ENCODE measurements at places on chromosomes 13 and 19.

GRCh38 chr19:55118401-55118991, 1.1 kb upstream of the PPP1R12C start:
- no peak for DNase-seq

DNA sequence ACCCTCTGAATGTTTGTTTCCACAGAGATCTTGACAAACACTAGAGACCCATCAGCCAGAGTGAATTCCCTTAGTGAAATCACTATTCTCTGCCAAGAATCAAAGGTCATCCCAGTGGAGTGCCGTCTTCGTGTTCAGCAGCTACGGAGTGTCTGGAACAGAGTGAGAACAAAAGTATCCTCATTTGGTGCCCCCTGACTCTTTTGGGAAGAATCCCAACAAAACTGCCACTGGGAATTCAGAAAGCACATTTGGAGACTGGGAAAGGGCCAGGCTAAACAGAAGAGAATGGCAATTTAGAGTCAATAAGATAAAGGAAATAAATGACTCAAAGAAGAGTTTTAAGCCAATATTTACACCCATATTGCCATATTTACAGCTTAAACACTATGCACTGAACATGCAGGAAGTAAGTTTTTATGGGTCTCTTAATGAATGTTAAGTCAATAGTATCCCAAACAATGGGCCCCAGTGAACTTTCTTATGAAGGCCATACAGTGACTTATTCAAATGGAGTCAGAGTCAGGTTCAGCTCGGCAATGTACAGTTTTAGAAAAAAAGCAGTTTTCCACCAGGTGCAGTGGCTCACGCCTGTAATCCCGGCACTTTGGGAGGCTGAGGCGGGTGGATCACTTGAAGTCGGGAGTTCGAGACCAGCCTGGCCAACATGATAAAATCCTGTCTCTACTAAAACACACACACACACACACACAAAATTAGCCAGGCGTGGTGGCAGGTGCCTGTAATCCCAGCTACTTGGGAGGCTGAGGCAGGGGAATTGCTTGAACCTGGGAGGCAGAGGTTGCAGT, 392.6 kb downstream of the KLF5 start:
- no peak for DNase-seq

- no peak for DNase-seq
Observed at GRCh38 chr13:93628136-93628797, 401.7 kb downstream of the GPC6 start.

DNA sequence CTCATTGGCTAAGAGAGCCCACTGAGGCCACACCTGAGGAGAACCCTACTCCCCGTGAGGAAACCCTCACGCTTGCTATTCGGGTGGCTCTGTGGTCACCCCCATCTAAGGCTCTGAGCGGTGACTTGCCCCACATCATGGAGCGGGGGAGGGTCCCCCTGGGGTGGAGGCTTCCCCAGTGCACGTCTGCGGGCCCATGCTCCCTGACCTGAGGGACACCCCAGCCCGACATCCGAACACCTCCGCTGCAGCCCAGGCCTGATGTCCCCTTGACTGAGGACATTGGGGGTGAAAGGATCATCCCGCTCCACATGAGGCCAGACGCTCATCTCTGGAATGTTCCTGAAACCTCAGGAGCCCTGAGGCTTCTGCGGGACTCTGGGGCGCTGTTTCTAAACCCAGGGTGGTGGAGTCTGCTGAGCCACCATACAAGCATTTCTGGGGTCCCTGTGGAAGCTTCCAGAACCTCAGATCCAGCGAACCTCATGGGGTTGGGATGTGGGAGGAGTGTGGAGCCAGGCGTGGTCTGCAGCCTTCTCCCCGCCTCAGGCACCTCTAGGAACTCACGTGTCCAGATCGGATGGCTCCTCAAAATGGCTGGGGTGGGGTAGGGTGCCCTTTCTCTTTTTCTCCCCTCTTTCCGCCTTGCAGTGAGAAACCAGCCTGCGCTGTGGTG, 19.9 kb downstream of the TMED1 start:
- DNase-seq, result no peak

DNA sequence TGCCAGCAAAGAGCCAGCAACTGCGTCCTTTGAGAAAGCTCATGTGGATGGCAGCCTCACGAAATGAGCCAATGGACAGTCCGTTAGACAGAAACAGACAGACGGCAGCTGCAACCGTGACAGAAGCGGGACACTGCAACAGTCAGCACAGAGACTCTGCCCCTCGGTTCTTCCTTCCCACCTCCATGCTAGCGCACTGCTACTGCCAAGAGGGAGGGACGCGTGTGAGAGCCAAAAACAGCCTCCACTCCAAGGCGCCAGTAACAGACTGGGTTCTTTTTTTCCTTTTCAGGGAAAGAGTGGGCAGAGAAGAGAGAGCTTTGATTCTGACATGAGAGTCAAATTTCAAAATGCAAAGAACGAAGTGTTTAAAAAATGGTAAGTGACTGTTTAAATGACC, 77.5 kb downstream of the SERP2 start:
- DNase-seq, result no peak

GRCh38 chr13:44191504-44192171, 182.0 kb upstream of the SERP2 start:
- DNase-seq, result peak; percentile 81

GRCh38 chr19:858868-859843, at the start of gene CFD:
TSS of gene CFD (plus strand) at chr19:859664. CDS start at chr19:859690, 26 bp downstream.
- no peak for DNase-seq

DNA sequence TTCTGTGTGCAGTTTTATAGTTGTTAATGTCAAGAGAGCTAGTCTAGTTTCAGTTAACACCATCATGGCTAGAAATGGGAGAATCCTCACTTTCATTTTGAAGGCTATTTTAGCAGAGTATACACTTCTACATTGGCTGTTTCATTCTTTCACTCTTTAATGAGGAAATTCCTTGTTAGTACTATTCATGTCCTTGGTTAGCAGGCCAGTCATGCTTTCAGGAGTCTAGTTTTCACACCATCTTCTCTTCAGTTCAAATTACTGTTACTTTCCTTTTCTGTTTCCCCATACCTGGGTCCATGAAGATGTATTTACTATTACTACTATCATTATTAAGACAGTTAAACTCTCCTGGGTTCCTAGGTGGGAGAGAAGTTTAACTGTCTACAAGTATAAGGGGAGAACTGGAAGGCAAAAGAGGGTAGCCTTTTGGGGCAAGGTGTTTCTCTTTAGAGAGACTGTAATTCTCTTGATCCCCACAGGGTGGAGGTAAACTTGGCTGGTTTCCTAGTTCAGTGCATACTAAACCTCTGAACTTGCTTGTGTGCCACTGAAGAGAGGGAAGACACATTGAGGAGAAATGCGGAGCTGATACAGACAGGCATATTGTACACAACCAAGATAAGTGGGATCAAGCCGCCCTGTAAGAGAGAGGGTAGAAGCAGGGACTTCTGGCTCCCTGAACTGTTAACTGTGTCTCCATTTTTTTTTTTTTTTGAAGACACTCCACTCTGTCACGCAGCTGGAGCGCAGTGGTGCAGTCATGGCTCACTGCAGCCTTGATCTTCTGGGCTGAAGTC, 41.3 kb upstream of the IGFL4 start:
- DNase-seq, result peak; percentile 69

DNA sequence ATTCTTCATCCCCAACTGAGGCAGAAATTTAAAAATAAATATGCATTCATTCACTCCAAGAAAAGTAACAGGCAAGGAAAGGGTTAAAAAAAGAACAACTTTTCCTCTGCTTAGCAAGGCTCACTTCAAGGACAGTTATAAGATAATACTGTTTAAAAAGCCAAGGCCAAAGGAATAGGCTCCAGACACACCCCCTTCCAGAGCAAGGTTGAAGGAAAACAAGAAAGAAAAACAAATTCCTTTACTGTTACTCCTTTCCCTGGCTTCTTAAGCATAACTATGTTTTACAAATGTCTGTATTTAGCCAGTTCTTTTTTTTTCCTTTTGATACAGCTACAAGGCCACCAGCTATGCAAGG, 8.5 kb downstream of the SIGLEC11 start:
- DNase-seq, result no peak

- DNase-seq, result no peak
Observed at GRCh38 chr19:12543855-12544254, 7.4 kb downstream of the ZNF564 start.

GRCh38 chr13:99601535-99601934, 100.3 kb downstream of the TM9SF2 start:
- DNase-seq, result no peak

- no peak for DNase-seq
Observed at GRCh38 chr19:13729859-13730258, 34.5 kb upstream of the MRI1 start.

DNA sequence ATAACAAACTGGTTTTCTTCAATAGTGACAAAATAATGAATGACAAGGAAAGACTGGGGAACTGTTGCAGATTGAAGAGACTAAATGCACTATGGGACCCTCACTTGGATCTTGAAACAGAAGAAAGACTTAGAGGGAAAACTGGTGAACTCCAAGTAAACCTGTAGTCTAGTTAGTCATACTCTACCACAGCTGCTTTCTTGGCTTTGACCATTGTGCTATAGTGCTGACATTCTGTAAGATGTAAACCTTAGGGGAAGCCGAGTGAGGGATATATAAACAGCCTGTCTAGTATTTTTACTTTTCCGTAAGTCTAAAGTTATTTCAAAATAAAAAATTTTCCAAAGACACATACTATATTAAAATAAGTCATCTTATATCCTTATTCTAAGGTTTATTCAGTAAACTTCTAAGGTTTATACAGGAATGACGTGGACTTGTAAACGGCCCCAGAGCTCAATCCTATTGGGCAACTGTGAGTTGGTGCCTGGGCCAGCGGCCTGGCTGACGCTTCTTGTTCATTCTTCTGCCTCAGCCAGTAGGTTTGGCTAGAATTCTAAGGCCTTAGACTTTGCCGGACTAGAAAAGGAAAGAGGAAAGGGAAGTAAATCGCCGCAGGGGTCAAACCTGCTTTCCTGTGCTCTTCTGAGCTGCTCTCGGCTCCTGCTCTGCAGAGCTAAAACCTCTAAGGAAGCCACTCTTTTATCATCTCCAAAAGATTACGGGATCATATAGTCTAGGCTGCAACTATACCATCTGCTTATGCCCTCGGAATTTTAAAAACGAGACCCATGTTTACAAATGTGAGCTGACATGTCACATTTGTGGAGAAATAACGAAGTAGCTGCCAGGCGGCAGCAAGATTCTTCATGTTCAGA, 33.6 kb upstream of the UBE2L5 start:
- DNase-seq, result peak; percentile 64

- DNase-seq, result no peak
Observed at GRCh38 chr19:31449379-31449778, 100.1 kb upstream of the TSHZ3 start.

DNA sequence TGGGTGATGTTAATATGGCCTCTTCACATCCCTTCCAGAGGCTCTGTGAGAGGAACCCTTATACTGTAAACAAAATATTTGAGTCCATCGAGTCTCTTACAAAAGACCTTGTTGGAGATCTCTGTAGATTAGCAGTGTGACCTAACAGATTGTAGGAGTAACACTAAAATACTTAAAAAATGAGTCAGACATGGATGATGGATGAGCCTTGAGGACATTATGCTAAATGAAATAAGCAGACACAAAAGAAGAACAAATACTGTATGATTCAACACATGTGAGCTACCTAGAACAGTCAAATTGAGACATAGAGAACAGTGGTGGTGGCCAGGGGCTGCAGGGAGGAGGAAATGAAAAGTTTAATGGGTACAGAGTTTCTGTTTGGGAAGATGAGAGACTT, 152.2 kb upstream of the UBL3 start:
- DNase-seq, result peak; percentile 30

GRCh38 chr19:17803264-17803896, 8.4 kb downstream of the B3GNT3 start:
- no peak for DNase-seq

- DNase-seq, result no peak
Observed at GRCh38 chr13:113466383-113466782, 13.1 kb upstream of the ADPRHL1 start.

DNA sequence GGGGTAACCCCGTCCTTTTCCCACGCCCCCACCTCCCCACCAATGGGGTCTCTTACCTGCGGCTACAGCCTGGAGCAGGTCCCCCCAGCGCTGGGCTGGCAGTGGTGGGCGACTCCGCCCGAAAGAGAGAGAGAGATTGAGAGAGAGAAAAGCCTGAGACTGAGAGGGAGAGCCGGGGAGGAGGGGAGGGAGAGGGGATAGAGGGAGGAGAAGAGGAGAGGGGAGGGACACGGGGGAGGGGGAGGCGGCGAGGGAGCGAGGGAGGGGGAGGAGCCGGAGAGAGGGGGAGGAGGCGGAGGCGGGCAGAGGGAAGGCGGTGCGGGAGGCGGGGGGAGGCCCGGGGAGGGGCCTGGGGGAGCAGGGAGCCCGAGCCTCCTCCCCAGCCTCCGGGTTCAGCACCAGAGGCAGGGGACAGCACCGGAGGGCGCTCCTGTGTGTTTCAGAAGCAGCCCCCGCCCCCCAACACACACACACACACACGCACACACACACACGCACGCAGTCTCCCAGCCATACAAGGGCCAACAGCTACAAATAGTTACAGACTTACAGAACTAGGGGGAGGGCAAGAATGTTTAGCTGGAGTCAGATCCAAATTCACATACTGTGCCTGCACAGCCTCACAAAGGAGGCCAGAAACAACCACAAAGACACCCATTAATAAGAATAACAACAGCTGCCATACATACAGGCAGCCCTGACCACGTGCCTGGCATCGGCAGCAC, at the start of gene SLC8A2:
SLC8A2 (minus strand) TSS at position 161 of the 725 bp plus-strand sequence. CDS start 5,490 bp downstream, outside the sequence.
- peak; percentile 87 for DNase-seq

DNA sequence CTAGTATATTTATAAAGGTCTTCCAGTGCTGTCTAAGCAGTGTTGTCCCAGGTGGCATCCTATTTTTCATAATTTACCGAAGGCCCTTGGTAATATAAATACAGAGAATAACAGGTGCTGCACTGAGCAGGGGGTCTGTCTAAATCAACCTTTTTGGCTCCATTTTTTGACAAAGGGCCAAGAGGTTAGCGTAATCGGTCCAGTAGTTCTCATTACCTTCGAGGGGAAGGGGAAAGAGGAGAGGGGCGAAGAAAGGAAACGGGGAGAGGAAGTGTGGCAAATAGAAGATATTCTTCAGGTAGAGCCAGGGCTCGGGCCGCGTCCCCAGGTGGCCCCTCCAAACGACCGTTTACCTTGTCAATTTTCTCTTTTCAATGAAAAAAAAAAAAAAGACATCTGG, 749 bp upstream of the PAN3 start:
- DNase-seq, result peak; percentile 12

GRCh38 chr19:48629297-48629598, 7.9 kb downstream of the DBP start:
- DNase-seq, result no peak

DNA sequence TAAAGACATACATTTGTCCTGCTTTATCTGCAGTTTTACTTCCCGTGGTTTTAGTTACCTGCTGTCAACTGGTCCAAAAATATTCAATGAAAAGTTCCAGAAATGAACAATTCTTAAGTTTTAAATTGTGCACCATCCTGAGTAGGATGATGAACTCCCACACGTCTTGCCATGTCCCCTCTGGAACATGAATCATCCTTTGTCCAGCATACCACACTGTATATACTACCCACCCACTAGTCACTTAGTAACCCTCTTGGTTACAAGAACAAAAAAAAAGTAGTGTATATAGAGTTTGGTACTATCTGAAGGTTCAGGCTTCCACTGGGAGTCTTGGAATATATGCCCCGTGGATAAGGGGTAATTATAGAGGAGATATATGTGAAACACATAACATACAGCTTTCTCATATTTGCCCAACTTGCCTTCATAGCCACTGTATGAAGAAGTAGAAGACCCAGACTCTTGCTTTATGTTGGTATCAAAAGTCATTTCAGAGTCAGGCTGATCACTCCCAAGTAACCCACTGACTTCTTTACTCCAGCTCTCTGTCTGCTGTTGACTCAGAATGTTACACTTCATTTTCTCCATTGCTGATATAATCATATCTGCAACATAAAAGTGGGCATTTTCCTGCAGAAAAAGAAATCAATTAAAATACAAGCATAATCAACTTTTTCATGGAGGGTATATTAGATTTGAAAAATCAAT, 19.3 kb downstream of the RUBCNL start:
- no peak for DNase-seq

Measured in AG08396 (cell line).